T-helper 17 cell (primary cell): ENCODE measurements at places on chromosomes 1 and 21. TPM values are rescaled to one million over a fixed set of nuclear protein-coding genes. Genes with fewer than 3 reads are reported as not detected.

GRCh38 chr1:13818926-13819325, 118.9 kb downstream of the PRDM2 start:
- no peak for DNase-seq

DNA sequence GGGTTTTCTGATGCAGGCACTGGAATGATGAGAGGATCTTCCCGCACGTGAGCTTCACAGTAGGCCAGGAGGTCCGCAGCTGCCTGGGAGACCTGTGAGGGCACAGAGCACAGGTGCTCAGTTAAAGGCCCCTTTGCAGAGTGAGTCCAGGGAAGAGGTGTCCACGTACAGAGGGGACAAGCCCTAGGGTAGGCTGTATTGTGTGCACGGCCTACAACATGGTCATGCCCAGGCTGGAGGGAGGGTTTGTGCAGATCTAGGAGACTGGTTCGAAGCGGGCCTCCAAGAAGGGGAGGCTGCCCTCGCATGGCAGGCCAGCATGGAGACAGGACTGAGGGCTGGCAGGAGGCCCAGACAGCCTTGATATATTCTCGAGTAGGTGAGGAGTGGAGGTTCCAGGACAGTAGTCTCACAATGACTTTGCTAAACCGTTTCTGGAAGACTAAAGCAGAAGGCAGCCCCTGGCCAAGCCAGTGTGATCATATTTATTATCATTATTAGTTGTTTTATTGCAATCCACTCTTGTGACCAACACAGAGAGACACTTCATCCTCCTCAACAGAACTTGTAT, 48.0 kb upstream of the B3GALNT2 start:
- DNase-seq = no peak

GRCh38 chr1:173827611-173828010, 2.9 kb upstream of the CENPL start:
- DNase-seq = no peak

DNA sequence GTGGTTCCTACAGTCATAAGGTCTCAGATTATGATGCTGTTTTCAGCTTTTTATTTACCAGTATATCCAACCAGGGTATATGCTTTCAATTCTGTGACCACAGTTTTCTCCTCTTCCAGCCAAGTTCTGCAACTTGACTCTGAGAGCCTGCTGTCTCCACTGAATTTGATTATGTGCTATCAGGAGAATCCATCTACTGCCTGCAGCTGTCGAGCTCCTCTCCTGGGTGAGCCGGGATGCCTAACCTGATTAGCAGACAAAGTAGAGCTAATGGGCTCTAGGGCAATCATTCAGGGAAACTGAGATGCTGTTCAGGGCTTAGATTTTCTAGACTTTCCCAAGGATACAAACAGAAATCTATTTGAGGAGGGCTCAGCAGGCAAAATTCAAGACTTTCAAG, 271.5 kb upstream of the BEND5 start:
- no peak for DNase-seq

DNA sequence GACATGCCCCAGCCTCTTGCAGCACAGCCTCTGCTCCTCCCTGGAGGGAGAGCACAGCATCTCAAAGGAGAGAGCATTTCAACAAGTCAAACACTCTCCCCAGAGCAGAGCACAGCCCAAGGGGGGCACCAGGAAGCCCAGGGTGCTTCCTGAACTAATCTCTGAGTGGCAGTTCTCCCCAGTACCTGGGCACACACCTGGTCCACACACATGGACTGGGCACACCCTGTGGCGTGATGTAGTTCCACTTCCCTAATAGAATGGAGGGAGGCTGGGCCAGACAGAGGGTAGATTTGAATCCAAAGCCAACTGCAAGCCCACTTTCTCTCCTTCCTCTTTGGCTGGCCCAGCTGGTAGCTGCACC, 55.5 kb downstream of the CD46 start:
- DNase-seq = no peak

GRCh38 chr1:109821221-109821669, 57.5 kb upstream of the EPS8L3 start:
- DNase-seq = no peak

- no peak for DNase-seq
Observed at GRCh38 chr1:76374086-76374485, 299.5 kb downstream of the ST6GALNAC3 start.

DNA sequence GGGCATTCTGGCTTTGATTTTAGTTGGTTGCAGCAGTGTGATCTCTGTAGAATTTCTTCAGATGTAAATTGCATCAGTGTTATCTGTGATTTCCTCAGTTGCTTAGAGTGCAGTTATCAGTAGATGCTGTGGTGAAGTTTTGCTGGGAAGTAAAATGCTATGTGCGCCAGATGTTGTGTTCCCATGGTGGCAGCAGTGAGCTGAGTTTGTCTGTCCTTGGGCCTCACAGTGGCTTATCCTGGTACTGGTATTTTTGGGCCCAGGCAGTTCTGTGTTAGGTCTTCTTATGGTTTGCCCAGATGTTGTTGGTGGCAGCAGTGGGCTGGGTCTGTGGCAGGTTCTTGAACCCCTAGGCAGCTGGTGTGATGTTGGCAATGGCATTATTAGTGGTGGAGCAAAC, 1242.1 kb downstream of the PLA2G4A start:
- DNase-seq = no peak

DNA sequence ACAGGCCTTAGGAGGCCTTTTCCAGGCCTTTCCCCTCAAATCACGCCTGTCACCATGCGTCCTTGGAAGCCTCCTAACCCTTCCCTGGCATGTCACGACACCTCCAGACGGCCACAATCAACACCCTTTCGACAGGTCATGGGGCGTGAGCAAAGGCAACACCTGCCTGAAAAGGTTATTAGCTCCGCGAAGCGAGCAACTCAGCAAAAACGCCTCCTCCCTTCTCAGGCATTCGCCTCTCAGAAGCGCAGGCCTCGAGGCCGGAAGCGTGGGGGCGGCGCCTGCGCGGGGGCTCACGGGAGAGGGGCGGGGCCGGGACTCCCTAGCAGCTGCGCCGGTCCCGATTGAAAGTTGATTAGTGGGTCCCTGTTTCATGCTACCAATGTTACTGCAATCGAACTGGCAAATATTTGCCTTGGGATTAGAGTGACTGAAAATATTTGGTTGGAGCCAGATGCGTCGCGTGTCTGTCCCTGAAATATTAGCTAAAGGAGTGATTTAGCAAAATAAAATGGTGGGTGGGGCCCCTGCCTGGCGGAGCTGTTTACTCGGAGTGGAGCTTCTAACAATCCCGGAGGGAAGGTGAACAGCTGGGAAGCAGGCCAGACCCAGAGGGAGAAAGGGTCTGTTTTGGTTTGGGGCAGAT, 44.9 kb downstream of the GFI1 start:
- no peak for DNase-seq

- DNase-seq = no peak
Observed at GRCh38 chr21:26185021-26185420, 14.5 kb upstream of the APP start.

DNA sequence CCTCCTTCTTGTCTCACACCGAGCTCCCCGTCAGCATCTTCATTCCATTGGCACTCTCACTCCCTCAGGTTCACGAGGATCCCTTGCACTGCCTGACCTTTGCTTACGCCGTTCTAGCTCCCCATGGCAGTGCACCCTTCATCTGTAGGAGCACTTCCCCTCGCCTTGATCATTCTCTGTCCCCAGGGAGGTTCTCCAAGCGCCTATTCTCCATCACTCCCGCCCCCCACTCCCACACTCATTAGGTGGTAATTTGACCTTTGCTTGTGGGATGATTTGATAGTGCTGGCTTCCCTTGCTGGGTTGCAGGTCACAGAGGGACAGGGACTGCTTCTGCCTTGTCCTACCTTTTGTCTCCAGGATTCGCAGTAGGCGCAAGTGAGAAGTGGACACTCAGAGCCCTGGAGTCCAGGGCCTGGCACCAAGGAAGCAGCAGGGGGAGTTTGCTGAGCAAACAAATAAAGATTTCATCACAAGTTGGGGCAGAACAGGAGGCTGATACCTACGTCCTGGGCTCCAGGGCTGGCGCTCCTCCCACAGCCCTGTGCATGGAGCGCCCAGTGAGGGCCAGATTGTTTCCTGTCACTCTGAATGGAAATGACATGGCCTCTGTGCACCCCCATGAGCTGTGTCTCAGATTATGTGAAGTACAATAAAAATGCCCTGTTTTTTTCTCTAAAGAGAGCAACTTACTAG, 82.0 kb upstream of the RUNX3 start:
- DNase-seq = no peak

DNA sequence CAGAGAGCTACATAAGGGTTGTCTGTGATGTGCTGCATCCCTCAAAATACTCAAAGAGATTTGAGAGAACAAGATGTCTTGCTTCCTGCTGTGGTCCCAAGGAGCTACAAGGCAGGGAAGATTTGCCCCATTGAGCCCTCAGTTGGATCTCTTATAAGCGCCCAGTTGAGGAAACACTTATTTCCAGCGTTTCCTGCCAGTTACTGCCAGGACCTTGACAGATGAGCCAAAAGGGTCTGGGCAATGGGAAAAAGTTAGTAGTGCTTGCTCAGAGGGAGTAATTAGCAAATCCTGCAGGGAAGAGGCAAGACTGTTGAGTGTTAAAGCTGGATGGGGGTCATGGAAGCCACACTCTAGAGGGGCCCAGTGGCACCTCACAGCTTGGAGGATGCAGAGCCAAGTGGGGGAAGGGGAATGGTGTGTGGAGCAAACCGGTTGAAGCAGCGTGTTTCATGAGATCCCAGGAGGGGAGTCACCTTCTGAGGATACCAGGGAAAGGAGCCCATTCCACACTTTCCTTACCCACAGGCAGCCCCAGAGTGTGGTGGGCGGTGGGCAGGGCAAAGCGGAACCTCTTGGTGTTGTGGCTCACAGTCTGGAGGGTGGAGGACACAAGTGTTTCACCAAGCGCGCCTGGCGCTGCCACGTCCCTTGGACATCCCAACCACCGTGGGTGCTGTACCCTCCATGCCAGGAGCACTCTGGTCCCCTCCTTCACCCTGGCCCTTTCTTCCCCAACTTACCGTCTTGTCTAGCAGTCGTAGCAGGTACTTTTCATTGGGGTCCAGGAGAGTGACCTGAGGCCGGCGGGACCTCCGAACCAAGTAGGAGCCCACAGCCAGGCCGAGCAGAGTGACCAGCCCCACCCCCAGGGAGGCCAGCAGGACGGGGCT, 805 bp downstream of the CYB5R1 start:
- no peak for DNase-seq

GRCh38 chr21:44382536-44382935, 29.1 kb downstream of the TRPM2 start:
- no peak for DNase-seq

GRCh38 chr1:14597343-14598006, 1.0 kb upstream of the KAZN start:
- DNase-seq = no peak

GRCh38 chr1:41856944-41857285, 61.8 kb downstream of the HIVEP3 start:
- DNase-seq = no peak

TNFSF4 gene
- total RNA-seq = 1.9 TPM

BGLAP gene
- total RNA-seq = 1.1 TPM

CR1L gene
- total RNA-seq = not detected

TMCO2 gene
- total RNA-seq = not detected

CLCA1 gene
- not detected for total RNA-seq

SV2A gene
- 4.6 TPM for total RNA-seq

RPL5 gene
- total RNA-seq = 1,390 TPM

TNFRSF1B gene
- total RNA-seq = 132 TPM

LRRC52 gene
- not detected for total RNA-seq
